ENCODE measurements at places on chromosomes 3 and 15. TPM values are rescaled to one million over a fixed set of nuclear protein-coding genes. Genes with fewer than 3 reads are reported as not detected.

DNA sequence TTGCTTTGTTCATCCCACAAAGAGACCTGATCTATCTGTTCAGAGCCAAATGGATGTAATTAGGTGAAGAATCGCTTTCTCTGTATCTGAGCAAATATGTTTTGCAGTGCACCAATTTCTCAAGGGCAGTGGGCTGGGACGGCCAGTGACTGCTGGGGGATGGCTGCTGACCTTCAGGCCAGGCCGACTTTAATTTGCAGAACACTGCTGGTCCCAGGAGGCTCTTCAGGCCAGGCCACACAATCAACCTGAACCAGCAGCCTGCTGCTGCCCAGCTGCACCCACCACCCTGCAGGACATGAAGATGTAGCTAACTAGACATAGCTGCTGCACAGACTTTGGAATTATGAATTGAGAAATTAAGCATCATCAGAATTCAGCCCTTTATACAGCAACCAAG lies 194.4 kb upstream of the ONECUT1 start:
- H3K36me3 ChIP-seq: no peaks in the 10 kb centered on the region
- H3K27ac ChIP-seq: no peak overlapping the region
- H3K4me3 ChIP-seq: no peak overlapping the region
- H3K4me1 ChIP-seq: no peaks in the 10 kb centered on the region
- no peaks in the 10 kb centered on the region for H3K27me3 ChIP-seq

DNA sequence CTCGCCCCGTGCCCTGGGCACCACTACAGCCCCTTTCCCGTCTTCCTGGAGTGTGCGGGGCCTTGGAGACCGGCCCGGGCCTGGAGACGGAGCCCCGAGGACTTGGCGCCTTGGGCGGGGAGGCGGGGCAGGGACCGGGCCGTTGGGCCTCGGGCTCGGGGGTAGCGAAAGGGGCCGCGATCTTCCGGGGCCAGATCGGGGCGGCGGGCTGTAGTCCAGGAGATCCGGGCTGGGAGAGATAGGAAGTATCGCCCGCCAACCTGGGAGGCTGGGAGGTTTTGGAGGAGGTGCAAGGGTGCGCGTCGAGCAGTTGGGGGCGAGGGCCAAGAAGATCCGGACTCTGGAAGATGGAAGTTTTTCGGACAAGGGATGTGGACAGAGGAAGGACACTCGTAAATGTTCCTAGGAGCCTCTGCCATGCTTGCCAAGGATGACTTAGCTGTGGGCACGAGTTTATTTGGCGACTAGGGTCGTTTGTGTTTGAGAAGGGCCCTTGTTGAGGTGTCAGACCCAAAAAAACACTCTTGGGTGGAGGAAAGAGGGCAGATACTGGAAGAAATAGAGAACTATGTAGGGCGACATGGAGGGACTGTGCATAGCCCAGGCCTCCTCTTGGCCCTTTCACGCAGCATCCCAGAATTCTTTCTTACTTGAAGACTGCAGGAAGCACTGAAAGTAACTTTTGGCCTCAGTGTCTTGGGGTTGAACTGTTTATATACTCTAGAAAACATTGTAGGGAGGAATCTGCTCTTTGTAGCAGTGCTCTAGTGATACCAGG lies 712 bp downstream of the RTF1 start:
- no peaks in the 10 kb centered on the region for H3K36me3 ChIP-seq
- peak; percentile 92 for DNase-seq
- no peaks in the 10 kb centered on the region for H3K27me3 ChIP-seq
- peaks cover 11% of the 10 kb centered on the region for H3K4me1 ChIP-seq

The ISLR gene
- 77.5 TPM for total RNA-seq

- no peak overlapping the region for H3K27ac ChIP-seq
- H3K4me3 ChIP-seq: no peak overlapping the region
- no peaks in the 10 kb centered on the region for H3K27me3 ChIP-seq
- peaks cover 13% of the 10 kb centered on the region for H3K4me1 ChIP-seq
- no peak for DNase-seq
Measured at GRCh38 chr15:74548241-74548640, 7.2 kb downstream of the ARID3B start.

DNA sequence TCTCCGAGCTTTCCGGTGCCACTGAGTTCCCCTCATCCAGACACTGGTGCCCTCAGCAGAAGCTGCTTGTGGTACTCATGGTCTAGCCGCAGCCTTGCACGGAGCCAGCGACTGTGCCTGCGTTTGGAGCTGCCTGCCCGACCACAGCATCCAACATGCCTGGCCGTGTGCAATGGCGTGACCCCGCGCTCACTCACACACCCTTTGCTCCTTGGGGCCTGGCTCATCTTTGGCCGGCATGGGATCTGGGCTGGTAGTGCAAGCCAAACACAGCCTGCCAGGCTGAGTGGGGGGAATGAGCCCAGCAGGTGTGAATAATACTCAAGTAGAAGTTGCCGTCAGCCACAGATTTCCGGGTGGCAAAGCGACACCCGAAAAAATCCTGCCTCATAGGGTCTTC lies 1178.7 kb upstream of the GBE1 start:
- H3K27ac ChIP-seq: no peak overlapping the region
- H3K4me1 ChIP-seq: no peaks in the 10 kb centered on the region
- H3K4me3 ChIP-seq: no peak overlapping the region
- DNase-seq: no peak
- no peaks in the 10 kb centered on the region for H3K36me3 ChIP-seq
- H3K27me3 ChIP-seq: no peaks in the 10 kb centered on the region

GRCh38 chr15:95287720-95288103 lies 1042.8 kb upstream of the NR2F2 start:
- DNase-seq: no peak
- no peak overlapping the region for H3K27ac ChIP-seq
- peaks cover 5% of the 10 kb centered on the region for H3K4me1 ChIP-seq
- no peaks in the 10 kb centered on the region for H3K27me3 ChIP-seq
- H3K36me3 ChIP-seq: no peaks in the 10 kb centered on the region
- H3K4me3 ChIP-seq: no peak overlapping the region

DNA sequence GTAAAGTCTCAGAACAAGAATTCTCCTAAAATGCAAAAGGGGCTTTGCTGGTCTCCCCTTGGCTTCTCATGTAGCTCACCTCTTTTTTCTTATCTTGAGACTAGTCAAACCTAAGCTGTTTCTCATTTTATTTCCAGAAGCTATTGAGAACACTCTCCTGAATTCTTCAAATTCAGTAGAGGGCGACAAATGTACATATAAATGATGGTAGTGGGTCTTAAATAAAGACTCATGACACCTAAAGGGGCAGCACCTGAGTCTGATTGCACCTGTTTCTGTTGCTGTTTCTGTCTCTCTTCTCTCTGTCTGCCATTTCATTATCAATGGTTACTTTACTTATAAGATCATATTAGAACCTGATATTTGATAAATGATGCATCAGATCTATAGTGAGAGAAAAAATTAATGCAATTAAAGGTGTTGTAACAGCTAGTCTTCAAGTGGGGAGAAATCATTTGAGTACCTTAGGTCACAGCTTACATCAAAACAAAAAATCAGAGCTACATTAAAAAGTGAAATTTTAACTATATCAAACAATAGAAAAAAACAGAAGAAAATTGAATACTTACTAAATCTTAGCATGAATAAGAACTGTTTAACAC lies 7.0 kb downstream of the ADIPOQ start:
- H3K4me3 ChIP-seq: no peak overlapping the region
- H3K4me1 ChIP-seq: no peaks in the 10 kb centered on the region
- no peak overlapping the region for H3K27ac ChIP-seq
- H3K36me3 ChIP-seq: no peaks in the 10 kb centered on the region
- no peak for DNase-seq

GRCh38 chr3:50138266-50139200 lies 16.6 kb upstream of the SEMA3F start:
- H3K4me1 ChIP-seq: peaks cover 5% of the 10 kb centered on the region
- no peak overlapping the region for H3K4me3 ChIP-seq
- H3K27ac ChIP-seq: no peak overlapping the region
- peak; percentile 81 for DNase-seq

GRCh38 chr3:46926871-46927717 lies 49.5 kb downstream of the CCDC12 start:
- H3K4me3 ChIP-seq: no peak overlapping the region
- H3K36me3 ChIP-seq: peaks cover 47% of the 10 kb centered on the region
- peak overlapping the region; percentile 75 for H3K27ac ChIP-seq
- no peaks in the 10 kb centered on the region for H3K27me3 ChIP-seq

The CSTA gene
- 18.1 TPM for total RNA-seq

The DLL4 gene
- total RNA-seq: not detected

GRCh38 chr3:97713634-97714033 lies 50.9 kb upstream of the ARL6 start:
- H3K27me3 ChIP-seq: no peaks in the 10 kb centered on the region
- no peak overlapping the region for H3K27ac ChIP-seq
- no peak overlapping the region for H3K4me3 ChIP-seq
- DNase-seq: no peak
- no peaks in the 10 kb centered on the region for H3K4me1 ChIP-seq
- H3K36me3 ChIP-seq: no peaks in the 10 kb centered on the region

The HGD gene
- total RNA-seq: under 0.01 TPM

DNA sequence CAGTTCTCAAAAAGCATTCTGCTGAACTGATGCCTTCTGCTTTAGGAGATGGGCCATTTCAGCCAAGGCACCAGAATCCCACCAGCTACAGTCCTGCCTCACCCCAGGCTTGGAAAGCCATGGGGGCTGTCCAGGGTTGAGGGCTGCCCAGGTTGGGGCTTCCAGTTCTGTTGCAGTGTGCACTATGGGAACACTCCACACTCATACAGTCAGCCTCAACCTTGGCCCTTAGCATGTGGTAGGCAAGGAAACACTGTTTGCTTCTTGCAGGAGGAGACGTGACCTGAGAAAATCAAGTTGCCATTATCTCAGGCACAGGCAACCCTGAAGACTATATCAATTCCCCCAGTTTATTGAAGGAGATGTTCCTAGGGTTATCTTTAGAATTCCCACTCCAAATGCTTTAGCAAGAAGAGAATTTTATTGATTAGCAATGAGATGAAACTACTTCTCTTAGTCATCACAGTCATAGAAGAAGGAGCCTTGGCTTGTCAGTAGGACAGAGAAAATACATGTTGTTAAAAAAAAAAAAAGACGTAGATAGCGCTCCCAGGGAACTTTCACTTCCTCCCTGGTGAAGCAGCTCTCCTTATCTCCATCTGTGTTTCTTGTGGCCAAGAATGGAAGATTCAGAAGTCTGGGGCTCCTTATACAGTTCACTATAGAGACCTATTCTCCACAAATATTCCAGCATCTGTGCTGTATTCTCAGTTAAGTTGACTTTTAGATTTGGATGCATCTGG lies 38.3 kb upstream of the IL12A start:
- H3K36me3 ChIP-seq: no peaks in the 10 kb centered on the region
- H3K4me1 ChIP-seq: peaks cover 29% of the 10 kb centered on the region
- no peaks in the 10 kb centered on the region for H3K27me3 ChIP-seq
- no peak overlapping the region for H3K27ac ChIP-seq
- H3K4me3 ChIP-seq: no peak overlapping the region
- no peak for DNase-seq

The OR5K2 gene
- not detected for total RNA-seq

DNA sequence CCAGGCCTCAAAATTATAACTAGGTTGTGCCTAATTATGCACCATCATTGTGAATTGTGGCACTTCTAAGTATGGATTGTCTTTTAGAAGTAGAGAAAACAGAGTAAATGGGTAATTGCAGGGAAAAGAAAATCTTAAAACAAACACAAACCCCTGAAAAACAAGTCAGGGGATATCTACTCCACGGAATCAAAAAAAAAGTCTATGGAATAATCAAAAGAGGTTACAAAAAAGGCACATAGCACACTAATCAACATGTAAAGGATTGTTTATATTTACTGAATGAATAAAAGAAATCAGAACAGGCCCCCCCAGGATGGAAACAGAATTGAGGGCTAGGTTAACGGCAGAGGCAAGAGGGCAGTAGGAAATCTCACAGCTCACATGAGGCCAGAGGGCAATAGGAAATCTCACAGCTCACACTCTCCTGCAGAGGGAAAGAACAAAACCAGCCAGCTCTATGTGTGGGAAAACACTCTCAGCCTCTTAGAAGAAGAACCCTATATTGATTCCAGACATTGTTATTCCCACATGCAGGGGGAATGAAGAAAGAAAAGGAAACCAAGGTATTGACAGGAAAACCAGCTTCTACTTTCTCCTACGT lies 72.7 kb upstream of the FNDC3B start:
- H3K27me3 ChIP-seq: no peaks in the 10 kb centered on the region
- H3K4me3 ChIP-seq: no peak overlapping the region
- H3K4me1 ChIP-seq: peaks cover 31% of the 10 kb centered on the region
- H3K36me3 ChIP-seq: no peaks in the 10 kb centered on the region

The HRG gene
- total RNA-seq: not detected

DNA sequence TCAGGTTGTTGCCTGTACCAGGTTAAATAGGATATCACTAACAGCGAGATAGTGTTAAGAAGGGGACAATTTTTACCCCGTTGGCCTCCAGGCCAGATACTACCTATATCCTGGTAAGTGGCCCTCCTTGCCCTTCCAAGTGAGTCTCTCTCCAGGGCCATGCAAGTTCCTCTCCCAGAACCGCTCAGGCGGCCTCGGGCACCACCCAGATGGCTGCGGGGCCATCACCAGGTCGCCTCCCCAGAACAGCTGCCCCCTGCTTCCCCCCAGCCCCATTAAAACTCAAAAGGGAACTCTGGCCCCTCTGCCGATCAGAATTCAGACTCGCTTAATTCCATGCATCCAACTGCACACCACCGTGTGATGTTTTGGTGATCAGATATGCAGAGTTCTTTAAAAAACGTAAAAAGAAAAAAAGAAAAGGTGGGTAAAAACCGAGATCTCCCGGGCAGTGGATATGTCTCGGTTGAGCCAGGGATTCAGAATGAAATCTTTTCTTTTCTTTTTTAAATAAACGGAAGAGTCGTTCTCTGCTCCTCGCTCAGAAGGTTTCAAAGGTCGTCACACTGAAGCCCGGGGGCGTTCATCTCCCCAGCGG lies 1.9 kb upstream of the TRIM71 start:
- DNase-seq: peak; percentile 80
- H3K36me3 ChIP-seq: no peaks in the 10 kb centered on the region
- no peak overlapping the region for H3K4me3 ChIP-seq
- peaks cover 67% of the 10 kb centered on the region for H3K27me3 ChIP-seq
- H3K27ac ChIP-seq: no peak overlapping the region

- DNase-seq: no peak
- H3K4me1 ChIP-seq: peaks cover 29% of the 10 kb centered on the region
- peak overlapping the region; percentile 95 for H3K27ac ChIP-seq
- no peaks in the 10 kb centered on the region for H3K27me3 ChIP-seq
- H3K4me3 ChIP-seq: peak overlapping the region; percentile 35
Measured at GRCh38 chr3:62587169-62587568, 213.8 kb upstream of the FEZF2 start.

The PLA2G4F gene
- not detected for total RNA-seq

The IL17RC gene
- total RNA-seq: 42.1 TPM

DNA sequence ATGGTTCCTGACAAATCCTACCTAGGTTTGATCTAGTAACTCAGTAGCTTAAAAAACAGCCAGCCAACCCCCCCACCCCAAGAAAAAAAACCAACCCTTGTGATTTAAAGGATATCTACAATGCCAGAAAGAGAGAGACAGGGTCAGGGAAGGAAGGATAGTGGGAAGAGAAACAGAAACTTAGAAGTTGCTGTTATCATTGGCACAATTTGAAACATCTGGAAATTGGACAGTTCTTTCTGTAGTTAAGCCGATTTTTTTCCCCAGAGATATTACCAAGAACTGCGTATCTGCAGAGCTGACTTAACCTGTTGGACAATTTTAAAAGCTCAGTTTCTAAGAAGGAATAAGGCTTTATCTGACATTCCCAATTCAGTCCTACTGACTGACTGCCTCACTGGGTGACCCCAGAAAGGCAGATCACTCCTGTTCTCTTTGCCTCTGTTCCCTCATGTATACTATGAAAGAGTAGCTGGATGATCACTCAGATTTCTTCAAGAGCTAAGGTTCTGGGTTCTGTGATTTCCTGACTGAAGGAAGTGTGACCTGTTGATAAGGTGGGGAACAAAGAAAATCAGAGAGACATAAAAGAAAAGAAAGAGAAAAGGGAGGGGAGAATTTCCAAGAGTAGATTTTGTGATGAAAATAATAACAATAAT lies 128.3 kb downstream of the MAP2K5 start:
- no peak for DNase-seq
- no peaks in the 10 kb centered on the region for H3K36me3 ChIP-seq
- no peaks in the 10 kb centered on the region for H3K27me3 ChIP-seq
- no peak overlapping the region for H3K27ac ChIP-seq

Measured in osteoblast (primary cell).